Caudate nucleus (tissue), 63 donors: ENCODE measurements at places on chromosomes 5 and 9.

DNA sequence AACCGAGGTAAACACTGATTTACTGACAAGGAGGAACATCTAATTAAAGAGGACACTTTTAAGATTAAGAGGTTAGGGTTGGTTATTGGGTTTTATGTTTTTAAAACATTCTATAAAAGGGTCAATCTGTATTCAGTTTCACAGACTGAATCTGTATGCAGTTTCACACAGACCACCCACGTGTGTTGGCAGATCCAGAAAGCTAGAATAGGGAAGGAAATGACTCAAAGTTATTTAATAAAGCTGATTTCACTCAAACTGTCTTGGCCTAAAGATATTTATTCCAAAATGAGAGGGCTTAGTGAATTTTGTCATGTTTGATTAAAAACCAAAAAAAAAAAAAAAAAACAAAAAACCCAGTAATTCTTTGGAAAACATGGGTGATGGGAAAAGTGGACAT, 140.2 kb downstream of the SLC24A2 start:
- no peak for DNase-seq

DNA sequence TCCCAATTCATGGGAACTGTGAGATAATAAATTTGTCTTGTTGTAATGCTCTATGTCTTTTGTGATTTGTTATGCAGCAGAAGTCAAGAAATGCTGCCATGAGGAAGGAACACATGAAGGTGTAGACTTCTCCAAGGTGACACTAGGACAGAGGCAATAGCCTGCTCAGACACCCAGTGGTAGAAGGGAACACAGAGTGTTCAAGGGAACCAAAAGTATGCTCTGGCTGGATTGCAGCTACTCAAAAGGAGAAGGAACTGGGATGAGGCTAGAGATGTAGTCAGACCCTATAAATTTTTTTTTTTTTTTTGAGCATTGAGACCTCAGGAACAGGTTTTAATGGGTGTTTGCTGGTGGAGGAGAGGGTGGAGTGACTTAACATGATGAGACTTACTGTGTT, 232.5 kb downstream of the PARP8 start:
- DNase-seq: no peak

GRCh38 chr5:87121304-87122150, 146.2 kb upstream of the RASA1 start:
- no peak for DNase-seq

DNA sequence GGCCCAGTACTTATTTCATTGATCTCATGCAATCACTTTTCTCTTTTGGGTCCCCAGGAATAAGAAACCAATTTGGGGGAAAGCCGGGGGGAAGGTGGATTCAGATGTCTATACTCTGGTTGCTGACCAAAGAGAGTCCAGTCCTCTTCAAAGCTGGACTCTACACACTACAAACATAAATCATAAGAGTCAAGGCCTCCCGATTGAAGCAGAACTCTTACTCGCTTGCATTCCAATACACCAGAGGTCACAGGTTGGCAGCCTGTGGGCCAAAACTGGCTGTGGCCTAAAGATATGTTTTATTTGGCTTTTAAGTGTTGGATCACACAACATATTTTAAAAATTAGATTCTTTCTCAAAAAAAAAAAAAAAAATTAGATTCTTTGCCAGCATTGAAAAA, 311.4 kb upstream of the MSX2 start:
- DNase-seq: no peak

- no peak for DNase-seq
Observed at GRCh38 chr9:89309166-89309565, 1.8 kb upstream of the CKS2 start.

DNA sequence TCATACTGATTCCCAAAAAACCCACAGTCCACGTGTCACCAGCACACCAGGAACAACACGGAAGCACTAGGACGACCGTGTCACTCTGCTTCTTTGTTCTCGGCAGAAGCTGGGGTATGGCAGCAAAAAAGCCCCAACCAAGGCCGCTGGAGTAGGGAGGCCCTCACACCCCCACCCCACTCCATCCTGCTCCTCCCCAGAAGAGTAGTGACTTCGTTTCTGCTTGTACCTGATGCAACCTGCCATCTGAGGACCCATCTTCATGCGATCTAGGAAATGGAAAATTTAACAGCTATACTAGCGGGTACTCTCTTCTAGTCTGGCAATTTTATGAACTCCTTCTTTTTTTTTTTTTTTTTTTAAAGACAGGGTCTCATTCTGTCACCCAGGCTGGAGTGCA, 3.7 kb downstream of the UBAC1 start:
- DNase-seq: no peak

- DNase-seq: no peak
Observed at GRCh38 chr5:88678770-88679381, 204.1 kb downstream of the MEF2C start.

GRCh38 chr5:33808699-33809098, 83.1 kb downstream of the ADAMTS12 start:
- DNase-seq: no peak

- DNase-seq: no peak
Observed at GRCh38 chr5:168159425-168159824, 132.0 kb upstream of the WWC1 start.

GRCh38 chr5:73387149-73387591, 61.4 kb downstream of the FOXD1 start:
- no peak for DNase-seq

DNA sequence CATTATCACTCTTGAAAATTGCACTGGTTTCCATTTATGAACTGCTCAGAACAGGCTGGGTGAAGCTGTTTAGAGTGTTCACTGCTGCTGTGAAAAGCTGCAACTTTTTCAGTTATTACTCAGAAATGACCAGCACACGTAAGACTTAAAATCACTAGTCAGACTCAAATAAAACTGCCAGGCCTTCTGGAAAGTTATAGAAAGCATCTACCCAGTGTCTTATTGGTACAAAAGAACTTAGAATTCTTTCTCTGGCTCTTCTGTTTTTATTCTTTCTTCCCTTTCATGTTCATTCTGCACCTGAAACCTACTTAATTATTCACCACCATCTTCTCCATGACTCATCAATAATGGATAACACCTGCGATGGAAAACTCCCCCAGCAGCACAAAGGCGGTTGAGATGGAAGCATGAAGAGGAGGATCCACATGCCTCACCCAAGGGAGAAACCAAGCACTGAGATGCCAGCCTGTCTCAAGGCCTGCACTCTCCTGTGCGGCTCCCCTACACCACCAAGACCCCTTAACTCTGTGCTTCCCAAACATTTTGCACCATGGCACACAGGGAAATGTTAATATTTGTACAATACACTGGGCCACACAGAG, 171.9 kb downstream of the ENTREP1 start:
- no peak for DNase-seq

DNA sequence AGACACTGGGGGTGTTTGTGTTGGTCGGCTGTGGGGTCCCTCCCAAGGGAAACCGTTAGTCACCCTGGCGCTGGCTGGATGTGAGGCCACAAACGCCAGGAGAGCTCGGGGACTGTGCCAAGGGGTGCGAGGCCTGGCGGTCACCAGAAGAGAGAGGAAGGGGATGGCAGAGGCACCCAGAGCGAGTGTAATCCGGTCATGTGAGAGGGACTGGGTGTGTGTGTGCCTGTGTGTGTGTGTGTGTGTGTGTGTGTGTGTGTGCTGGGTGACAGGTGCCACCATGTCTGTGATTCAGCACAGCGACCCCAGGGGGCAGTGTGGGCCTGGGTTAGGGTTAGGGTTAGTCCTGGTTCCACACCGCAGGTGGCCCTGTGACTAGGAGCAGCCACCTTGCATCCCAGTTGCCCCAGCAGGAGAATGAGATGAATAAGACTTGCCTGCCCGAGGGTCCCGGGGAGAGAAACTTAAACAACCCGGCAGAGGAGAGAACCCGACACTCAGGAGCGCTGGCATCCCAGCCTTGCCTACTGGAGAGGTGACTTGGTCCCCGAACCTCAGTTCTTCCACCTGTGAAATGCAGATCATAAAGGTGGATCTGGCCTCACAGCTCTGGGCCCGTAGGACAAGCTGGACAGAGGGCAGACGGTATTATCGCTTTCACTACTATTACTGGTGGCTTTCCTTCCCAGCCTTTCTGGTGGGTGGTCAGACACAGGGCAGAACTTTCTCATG, 1.4 kb upstream of the ADAMTSL2 start:
- peak; percentile 67 for DNase-seq

GRCh38 chr5:131285703-131286399, 22.0 kb downstream of the CDC42SE2 start:
- DNase-seq: no peak

- DNase-seq: no peak
Observed at GRCh38 chr5:88929385-88929784, 46.4 kb upstream of the MEF2C start.

DNA sequence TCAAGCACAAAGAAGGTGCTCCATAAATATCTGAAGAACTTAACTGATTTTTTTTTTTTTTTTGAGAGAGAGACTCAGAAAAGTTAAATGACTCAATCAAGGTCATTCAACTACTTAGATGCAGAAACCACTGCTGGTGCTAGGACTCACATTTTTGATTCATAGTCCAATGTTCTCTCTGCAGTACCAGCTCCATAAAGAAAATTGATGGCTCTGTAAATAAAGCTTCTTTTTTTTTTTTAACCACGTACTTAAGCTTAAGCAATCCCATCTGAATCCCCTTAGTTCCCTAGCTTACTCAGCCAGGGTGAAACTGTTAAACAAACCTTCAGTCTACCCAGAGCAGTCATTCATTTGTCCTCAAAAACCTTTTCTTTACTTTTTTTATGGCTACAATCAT, 657.0 kb upstream of the WWC1 start:
- DNase-seq: no peak

- DNase-seq: no peak
Observed at GRCh38 chr9:33124751-33125381, 42.3 kb downstream of the B4GALT1 start.

GRCh38 chr5:57531333-57531732, 48.7 kb upstream of the ACTBL2 start:
- no peak for DNase-seq

DNA sequence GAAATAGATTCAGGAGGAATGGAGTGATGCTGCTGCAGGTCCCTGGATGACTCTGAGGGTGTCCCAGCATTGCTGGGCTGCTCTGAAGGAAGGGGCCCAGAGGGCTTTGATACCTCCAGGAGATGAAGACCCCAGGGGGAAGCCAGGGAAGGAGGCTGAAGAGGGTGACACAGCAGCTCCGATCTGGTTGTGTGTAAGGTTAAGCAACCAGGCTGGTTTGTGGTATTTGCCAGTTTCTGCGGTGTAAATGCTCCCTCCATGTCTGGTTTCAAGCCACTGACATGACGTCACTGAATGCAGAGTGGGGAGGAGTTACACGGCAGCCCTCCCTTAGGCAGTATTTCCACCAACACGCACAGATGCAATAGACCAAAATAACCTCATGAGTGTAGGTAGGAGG, 40.0 kb upstream of the ORM1 start:
- no peak for DNase-seq

GRCh38 chr5:167576126-167576525, 715.3 kb upstream of the WWC1 start:
- DNase-seq: no peak

DNA sequence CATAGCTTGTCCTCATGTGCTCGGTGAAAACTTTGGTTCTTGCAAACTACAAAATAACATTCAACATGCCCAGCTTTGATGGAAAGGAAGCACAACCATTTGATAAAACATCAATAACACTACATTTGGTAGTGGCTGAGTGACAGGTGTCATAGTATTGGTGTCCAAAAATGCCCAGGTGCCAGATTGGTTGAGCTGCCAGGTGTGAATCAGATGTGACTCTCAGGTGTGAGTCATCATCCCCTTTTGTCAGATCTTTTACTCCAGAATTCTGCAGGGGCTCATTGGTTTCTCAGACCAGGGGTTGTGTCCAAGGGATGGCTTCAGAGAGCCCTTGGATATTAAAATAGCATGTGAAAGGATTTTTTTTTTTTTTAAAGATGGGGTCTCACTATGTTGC, 22.5 kb upstream of the POMT1 start:
- DNase-seq: no peak

DNA sequence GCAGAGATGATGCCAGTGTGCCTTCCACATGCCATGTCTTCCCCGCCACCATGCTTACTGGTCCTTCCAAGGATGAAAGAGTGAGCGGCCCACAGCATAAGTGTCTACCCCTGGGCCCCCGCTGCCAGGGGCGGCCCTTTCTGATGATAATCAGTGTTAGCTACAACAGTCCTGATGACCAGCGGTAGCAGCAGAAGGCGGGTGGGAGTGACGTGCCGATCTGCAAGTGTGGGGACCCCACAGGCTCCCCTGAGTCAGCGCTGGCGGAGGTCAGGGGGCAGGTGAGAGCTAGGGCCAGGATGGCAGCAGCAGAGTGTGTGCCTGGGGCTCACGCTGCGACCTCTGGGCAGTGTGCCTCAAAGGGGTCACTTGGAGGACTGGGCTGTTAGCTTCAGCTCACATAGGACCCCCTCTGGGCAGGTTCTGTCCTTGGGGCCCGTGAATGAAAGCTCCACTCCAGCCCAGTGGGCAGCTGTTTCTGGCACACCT, 80.4 kb downstream of the HMCN2 start:
- DNase-seq: no peak

GRCh38 chr5:180498378-180498777, 4.2 kb downstream of the CNOT6 start:
- no peak for DNase-seq

- DNase-seq: no peak
Observed at GRCh38 chr9:73154722-73155121, 3.1 kb downstream of the ANXA1 start.

GRCh38 chr9:73239570-73240265, 88.1 kb downstream of the ANXA1 start:
- DNase-seq: no peak

- no peak for DNase-seq
Observed at GRCh38 chr9:14437354-14438231, 123.7 kb upstream of the NFIB start.
